Activated naive CD4-positive, alpha-beta T cell (primary cell): ENCODE measurements at places on chromosomes 2 and 18.

GRCh38 chr2:71906357-71906973 lies 241.2 kb downstream of the CYP26B1 start:
- DNase-seq, result no peak

DNA sequence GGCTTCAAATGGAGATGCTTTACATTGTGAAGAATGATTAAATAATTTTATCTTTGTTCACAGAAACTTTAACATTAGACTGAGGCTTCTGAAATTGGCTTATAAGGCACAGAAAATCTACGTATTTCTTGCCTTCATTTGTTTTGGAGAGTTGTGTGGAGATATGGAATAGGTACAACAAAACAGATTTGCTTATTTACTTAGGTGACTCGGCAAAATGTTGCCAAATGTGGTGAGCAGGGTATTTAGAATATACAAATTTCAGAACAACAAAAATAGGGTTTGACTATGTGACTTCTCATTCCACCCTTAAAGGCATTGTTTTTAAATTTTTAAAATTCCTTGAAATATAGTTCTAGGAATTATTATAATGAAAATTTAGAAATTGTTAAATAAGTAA lies 134.2 kb downstream of the KCNJ3 start:
- no peak for DNase-seq

DNA sequence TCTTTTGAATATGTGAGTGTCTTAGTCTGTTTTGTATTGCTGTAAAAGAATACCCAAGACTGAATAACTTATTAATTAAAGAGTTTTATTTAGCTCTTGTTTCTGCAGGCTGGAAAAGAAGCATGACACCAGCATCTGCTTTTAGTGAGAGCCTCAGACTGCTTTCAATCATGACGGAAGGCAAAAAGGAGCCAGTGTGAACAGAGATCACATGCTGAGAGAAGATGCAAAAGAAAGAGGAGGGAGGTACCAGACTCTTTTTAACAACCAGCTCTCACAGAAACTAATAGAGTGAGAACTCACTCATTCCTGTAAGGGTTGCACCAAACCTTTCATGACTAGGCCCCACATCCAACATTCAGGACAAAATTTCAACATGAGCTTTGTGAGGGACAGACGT lies 101.6 kb upstream of the HNMT start:
- DNase-seq, result no peak

DNA sequence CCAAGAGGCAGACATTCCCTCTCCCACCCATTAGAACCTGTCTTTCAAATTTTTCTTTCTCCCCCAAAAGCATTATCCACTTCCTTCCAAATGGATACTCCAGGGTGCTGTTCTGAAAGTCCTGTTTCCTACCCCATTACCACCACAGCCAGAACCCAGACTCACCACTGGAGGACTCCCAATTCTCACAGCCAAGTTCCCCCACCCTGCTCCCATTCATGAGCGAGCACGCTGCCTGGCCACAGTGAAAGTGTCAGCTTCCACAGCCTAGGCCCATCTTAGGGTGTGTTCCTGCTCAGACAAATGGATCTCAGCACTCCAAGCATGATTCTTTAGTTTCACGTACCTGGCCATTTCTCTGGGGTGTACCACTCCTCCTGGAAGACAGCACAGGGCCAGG lies 3.8 kb upstream of the ANKRD53 start:
- DNase-seq, result no peak

DNA sequence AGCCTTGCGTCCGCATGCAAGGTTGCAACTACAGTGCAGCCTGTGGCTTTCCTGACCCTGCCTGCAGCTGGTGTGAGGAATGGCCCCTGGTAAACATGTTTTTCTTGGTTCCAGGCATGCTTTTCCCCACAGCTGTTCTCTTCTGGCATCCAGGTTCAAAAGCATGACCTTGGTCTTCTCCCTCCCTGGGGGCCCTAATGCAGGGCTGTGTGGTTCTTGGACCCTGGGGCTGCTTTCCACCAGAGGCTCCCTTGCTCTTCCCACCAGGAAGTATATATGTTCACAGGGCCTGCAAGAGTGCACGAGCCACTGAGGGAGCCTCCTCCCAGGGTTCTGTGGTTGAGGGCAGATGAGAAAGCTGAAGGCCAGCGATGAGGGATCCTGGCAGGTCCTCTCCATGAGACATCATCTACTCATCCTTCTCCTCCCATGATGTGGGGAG lies 125.9 kb downstream of the BCL2L11 start:
- no peak for DNase-seq

DNA sequence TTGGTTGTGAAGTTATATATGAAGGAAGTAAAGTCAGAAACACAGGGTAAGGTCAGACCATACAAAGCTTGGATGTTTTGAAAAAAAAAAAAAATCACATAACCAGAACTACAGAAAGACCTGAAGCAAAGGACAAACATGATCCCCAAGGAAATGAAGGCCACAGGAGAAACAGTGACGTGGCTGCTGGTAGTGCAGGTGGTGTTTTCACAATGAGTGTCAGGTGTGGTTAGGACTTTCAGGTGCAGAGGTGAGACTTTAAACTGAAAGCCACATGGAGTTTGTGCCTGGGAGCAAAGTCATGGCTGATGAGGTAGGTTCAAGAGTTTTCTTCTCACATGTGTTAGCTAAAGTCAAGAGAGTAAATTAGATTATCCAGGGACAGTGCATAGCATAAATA lies 270.7 kb downstream of the PIEZO2 start:
- DNase-seq, result no peak

GRCh38 chr2:211367711-211368110 lies 811.3 kb downstream of the CPS1 start:
- no peak for DNase-seq

DNA sequence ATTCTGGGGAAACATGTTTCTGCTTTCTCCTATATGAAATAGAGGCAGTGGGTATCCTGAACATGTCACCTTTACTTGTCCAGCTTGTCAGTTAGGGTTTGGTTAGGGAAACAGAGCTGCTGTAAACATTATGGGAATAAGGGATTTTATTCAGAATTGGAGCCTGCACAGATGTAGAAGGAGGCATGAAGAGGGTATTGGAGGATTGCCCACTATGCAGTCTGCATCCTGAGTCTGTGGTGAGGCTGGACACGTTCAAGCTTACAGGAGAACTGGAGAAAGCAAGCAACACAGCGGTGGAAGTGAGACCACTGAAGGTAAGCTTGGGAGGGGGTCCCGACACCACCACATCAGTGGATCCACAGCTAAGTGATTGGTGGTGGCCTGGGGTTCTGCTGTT lies 443.0 kb upstream of the TNP1 start:
- no peak for DNase-seq

GRCh38 chr2:191670076-191670475 lies 7.9 kb upstream of the NABP1 start:
- DNase-seq, result no peak

- DNase-seq, result no peak
These were observed 100.2 kb downstream of the ANKRD44 start for GRCh38 chr2:197210430-197210829.

- DNase-seq, result no peak
These were observed 101.2 kb downstream of the PXDN start for GRCh38 chr2:1642993-1643619.

DNA sequence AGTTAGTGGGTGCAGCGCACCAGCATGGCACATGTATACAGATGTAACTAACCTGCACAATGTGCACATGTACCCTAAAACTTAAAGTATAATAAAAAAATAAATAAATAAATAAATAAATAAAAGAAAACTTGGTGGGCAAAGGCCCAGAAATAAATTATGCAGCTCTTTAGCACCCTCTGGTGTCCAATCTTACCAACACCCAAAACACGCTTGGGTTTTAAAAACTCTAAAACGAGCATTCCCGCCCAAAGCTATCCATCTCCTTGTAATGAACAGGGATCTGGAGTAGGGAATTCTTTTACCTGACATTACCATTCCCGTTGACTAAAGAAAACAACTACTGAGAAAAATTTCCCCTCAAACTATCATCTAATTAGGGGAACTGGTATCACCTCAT lies 2005.9 kb upstream of the CELF4 start:
- DNase-seq, result no peak
